NCI-H1694 (cell line): ENCODE measurements at places on chromosomes 4 and X.

GRCh38 chrX:136658151-136658550 lies 10.2 kb downstream of the CD40LG start:
- DNase-seq = no peak

DNA sequence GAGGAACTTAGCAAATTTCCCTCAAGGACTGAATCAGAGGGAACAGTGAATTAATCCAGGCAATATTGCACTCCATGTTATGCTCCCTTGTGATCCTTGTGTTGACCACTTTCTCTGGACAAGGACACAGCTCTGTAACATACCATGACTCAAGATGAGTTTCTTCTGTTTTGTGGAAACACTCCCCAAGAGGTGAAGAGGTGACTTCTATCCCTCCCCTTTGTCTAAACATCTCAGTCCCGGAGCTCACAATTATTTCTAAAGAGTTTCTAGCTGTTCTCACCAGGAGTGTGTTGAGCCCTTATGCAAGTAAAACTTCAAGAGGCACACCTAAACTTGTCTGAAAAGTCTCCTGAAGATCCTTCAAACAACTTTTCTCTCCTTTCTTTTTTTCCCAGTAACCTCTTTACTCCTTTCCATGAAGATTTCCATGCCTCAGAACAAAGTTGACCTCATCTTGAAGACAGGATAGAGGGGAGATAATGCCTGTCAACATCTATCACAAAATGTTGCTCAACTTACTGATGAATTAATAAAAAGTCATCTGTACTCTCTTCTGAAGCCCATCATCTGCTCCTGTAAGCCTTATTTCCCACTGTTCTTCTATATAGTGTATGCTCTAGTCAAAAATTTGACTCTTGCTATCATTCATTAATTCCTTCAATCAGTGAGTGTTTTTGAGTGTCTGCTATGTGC lies 429.1 kb downstream of the SPRY1 start:
- no peak for DNase-seq

- no peak for DNase-seq
Measured at GRCh38 chrX:37802028-37802427, 22.2 kb downstream of the CYBB start.

- no peak for DNase-seq
Measured at GRCh38 chr4:173924561-173924960, 358.9 kb downstream of the FBXO8 start.

GRCh38 chr4:15884666-15885065 lies 53.9 kb downstream of the FGFBP1 start:
- DNase-seq = no peak

- DNase-seq = no peak
Measured at GRCh38 chrX:38578167-38578566, 16.8 kb downstream of the TSPAN7 start.

DNA sequence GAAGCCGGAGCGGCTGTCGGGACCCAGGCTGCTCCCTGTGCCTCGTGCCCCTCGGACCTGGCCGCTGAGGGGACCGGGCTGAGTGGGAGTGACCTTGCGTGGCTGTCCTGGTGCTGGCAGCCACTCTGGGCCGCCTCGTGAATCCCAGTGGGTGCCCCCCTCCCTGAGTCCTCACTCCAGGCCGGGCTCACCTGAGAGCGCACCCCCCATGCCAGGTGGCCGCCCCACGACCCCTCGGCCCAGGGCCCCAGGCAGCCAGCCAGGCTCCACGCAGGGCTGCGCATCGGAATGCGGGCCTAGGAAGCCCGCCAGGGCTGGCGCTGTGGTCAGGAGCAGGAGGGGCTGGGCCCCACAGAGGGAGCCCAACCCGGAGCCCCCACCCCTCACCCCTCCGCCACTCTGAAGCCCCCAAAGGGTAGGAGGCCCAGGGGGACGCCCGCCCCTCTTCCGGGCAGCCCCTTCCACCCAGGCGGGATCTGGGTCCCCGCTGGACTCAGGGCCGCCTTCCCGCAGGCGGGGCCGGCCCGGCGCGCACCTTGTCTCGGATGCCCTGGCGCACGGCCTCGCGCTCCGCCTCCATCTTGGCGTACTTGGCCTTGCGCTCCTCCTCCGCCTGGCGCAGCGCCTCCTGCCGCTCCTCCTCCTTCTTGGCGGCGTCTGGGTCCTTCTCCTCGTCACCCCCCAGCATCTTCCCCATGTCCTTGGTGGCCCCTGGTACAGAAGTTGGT lies 33.9 kb downstream of the CPLX1 start:
- DNase-seq = no peak

GRCh38 chr4:21413807-21414370 lies 534.7 kb downstream of the KCNIP4 start:
- no peak for DNase-seq
